ENCODE measurements at places on chromosomes 1 and 21.

GRCh38 chr21:15221799-15222386, 157.1 kb upstream of the NRIP1 start:
- peak; percentile 95 for DNase-seq

DNA sequence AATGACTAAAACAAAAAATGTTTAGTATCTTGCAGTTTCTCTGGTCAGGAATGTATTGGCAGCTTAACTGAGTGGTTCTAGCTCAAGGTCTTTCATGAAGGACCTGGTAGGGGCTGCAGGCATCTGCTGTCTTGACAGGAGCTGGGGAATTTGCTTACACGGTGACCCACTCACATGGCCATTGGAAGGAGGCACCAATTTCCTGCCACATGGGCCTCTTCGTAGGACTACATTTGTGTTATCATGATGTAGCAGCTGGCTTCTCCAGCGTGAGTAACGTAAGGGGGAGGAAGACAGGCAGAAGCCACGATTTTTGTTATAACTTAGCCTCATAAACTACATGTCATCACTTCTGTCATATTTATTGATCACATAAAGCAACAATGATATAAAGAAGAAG, 376.3 kb downstream of the AMY1C start:
- no peak for DNase-seq

- peak; percentile 29 for DNase-seq
Measured at GRCh38 chr21:31184459-31184858, 146.2 kb upstream of the KRTAP19-8 start.

DNA sequence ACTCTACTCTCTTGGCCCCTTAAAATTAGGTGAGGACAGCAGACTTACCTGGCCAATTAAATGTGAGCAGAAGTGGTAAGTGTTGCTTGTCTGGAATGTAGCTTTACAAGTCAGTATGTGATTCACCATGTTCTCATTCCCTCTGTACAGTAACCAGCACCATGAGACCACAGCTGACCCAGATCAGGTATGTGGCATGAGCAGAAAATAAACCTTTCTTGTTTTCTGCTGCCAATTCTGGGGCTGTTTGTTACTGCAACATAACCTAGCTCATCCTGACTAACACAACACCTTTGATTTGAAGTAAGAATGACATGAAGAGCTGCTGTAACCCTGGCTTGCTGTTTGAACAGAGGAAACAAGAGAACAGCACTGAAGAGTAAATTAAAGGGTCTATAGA, 24.9 kb downstream of the ITPKB start:
- no peak for DNase-seq

DNA sequence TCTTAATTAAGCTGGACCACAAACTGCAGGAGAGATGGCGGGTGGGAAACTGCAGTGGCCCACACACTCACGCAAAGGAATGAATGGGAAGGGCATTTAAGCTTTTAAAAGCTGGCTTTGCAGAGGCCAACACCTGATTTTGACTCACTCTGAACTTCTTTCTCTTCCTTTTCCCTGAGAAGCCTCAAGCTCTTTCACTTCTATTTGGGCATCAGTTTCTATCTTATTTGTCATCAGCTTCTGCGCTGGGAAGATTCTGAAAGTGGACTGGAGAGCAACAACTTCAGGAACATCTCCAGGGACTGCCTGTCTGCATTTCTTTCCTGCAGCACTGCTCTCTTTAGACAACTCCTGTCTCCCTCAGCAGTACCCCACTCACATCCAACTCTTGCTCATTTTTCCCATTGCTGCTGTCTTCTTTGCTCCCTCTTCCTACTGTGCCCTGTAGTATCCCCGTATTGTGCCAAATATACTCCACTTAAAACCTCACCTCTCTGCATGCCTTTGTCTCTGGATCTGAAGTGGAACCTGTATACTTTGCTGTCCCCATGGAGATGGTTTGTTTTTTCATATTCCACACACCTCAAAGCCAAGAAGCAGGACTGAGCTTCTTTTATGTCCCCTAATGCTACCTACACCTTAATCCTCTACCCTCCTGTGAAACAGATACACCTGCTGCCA, 143.3 kb upstream of the JUN start:
- peak; percentile 88 for DNase-seq

DNA sequence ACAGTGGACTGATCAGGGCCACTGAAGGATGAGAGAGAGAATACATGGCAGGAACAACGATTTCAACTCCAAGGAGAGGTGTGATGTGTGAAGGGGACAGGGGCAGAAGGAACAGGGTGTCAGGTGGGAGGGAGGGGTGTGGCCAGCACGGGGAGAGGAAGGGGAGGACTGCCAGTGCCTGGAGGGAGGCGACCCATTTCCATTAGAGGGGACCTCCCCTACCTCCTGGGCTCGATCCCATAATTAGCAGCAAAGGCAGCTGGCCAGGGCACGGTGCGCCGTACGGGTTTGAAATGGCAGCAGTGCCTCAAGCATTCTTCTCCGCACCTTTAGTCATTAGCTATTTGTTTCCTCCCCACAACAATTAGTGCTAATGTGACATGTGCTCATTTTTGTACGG, 22.7 kb downstream of the CRYAA start:
- no peak for DNase-seq

GRCh38 chr1:153612755-153613331, at the start of gene S100A16:
S100A16 (minus strand) TSS chr1:153613137; CDS start chr1:153608151, 4,986 bp downstream.
- no peak for DNase-seq

DNA sequence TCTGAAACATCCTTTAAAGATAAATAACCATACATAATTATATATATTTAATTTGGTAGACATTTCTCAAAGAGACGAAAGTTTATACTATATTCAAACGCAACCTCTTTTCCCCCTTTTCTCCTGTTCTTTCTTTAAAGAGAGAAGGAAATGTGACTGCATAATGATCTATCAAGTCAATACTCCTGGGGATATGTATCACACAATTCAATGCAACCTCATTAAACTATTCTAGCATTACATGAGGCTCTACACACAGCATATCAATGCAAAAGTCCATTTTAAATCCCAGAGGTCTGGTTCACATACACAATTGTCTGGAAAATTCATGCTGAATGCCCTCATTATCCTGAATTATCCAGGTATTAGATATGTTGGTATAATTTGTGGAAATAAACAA, 330.7 kb downstream of the LMX1A start:
- no peak for DNase-seq

DNA sequence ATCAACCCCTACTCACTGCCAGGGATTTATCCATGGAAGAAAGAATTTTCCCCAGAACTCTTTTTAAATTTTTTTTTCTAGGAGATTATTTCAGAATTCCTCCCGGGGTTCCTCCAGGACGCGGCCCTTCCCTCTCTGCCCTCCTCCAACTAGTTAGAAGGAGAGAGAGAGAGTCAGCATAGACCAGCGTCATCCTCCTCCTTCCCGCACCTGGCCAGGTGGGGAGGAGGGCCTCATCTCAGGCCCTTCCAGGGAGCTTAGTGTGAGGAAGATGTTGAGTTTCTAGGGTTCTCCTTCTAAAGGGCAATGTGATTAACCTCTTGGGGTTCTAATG, 63.6 kb downstream of the CDK18 start:
- no peak for DNase-seq

DNA sequence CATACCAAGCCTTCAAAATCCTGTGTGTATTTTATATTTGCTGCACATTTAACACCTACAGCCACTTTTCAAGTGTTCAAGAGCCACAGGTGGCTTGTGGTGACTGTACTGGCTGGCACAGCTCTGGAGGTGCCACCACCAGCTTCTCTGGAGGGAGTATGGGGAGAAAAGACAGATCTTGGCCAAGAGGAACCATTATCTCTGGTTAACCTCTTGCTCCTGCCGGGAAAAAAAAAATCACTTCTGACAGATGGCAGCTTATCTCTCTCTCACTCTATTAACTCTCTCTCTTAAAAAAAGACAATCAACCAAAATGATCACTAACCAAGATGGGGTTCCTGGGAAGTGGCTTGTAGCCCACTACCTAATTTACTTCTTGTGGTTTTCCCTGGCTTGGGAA, 1.2 kb upstream of the RIIAD1 start:
- DNase-seq, result no peak

- no peak for DNase-seq
Measured at GRCh38 chr1:224113545-224113917, 380 bp upstream of the FBXO28 start.

DNA sequence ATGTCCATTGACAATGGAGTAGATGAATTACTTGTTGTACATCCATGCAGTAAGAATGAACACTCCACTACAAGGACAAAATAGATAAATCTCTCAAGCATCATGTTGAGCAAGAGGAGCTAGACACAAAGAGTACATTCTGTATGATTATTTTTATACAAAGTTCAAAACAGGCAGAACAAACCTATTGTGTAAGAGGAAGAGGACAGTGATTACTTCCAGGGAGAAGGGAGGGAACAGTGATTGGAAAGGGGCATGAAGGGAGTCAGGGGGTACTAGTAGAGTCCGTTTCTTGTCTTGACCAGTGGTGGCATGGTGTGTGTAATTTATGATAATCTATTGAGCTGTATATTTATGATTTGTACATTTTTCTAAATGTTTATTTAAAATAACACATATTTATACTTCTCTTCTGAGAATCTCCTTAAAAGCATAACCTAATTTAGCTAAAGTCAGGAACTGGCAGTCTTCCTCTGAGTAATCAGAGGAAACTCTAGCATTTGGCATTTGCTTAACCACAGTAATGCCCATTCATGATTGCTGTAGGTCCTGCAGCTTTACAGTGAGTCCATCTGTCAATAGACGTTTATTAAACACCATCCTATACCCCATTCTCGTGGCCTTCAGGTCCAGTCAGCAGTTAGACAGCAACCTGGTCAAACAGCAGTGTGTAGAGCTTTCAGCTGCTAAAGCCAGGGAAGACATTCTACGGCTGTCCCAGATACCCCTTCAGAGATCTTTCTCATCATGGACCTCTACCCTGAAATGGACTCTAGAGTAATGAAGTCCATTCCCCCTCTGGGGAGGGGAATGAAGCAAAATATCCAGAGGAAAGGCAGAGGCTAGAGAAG, 114.1 kb upstream of the GALNT2 start:
- DNase-seq, result no peak

Data from suppressor macrophage treated with lipopolysaccharide for 4 hours (primary cell).